Neural crest cell (in vitro differentiated cells): ENCODE measurements at places on chromosomes 11 and 22. TPM values are rescaled to one million over a fixed set of nuclear protein-coding genes. Genes with fewer than 3 reads are reported as not detected.

Gene DGCR8
- 86.3 and 86.5 TPM in 2 replicates for total RNA-seq

Gene DEUP1
- total RNA-seq: 0.70 and 0.80 TPM in 2 replicates

Gene KCNJ11
- total RNA-seq: 2.3 TPM in 2 replicates

Gene ALG8
- total RNA-seq: 79.7 and 86.7 TPM in 2 replicates
